ENCODE measurements at places on chromosomes 7 and 10.

DNA sequence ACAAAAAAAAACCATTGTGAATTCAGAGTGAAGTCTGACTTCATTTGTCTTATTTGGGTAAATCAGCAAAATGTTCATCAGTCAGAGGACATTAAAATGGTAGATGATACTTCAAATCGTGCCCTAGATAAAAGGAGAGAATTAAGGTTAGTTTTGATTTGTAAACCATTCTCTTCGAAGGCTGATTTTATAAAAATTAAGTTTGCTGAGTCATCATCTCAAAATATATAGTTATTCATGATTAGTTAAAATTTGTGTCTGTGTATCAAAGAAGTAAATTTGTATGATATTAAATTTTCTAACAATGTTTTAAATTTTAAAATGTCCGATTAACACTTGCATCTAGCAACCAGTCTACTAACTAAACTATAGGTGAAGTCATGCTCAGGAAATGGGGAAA lies 35.3 kb downstream of the MET start:
- DNase-seq: no peak

DNA sequence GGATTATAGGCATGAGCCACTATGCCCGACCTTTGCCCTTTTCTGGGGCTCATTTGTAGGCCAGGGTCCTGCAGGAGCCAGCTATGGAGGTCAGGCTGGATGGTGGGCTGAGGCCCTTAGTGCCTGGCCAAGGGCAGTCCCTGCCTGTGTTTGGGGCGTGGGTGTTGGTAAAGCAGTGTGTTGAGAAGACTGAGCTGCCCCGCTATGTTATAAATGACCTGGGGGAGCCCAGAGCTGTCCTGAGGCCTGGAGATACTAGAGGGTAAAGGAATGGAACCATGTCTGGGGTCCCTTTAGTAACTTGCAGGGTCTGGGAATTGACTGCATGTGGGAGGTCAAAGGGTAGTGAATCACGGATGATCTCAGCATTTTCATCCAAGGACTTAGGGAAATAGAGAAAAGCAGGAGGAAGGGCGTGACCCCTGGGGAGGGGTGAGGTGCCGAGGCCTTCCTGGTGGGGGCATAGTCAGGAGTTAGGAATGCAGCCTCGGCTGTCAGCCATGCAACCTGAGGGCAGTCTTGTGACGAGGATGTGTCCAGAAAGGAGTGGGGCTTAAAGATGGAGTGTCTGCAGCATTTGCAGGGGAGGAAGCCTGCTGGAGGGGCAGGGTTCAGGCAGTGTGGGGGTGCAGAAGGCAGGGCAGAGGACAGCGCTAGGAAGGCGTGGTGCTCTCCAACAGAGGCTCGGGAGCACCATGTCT lies 31.5 kb downstream of the TMEM248 start:
- peak; percentile 75 for DNase-seq

DNA sequence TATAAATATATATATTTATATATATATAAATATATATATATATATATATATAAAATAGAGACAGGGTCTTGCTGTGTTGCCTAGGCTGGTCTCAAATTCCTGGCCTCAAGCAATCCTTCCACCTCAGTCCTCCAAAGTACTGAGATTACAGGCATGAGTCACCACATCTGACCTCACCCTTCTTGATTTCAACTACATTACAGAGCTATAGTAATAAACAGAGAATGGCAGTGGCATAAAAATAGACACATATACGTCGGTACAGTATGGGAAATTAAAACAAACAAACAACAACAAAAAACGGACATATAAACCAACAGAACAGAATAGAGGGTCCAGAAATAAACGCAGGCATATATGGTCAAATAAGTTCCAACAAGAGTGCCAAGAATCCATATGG lies 77.6 kb upstream of the PPP1R3A start:
- no peak for DNase-seq

GRCh38 chr7:27523321-27523720 lies 139.4 kb downstream of the HIBADH start:
- no peak for DNase-seq

DNA sequence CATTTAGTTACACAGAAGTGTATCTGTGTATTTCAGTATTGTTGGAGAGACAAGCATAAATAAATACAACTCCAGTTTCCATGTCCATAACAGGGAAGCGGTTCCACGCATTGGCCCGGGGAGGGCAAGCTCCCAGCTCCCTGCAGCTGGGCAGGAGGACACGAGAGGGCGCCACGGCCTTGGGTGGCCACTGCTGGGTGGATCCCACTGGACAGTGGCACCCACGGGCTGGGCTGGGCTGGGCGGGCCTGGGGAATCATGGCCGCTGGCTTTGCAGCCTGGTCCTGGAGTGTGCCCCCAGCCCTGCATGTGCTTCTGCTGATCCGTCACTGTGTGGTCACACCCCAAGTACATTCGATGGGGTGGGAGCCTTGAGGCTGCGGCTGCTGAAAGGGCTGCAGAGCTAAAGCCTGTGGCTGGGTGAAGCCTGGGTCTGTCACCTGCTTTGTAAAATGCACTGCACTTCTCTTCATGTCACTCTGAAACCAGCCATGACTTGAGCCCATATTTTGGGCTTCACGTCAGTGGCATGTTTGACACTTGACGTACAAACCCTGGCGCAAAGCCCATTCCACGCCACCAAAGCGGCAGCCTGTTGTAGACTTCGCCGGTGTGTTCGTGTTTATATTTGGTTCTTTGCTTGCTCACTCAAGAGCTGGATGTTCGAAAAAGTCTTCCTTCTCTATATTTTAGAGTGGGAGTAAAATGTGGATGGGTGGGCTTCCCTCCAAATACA lies 27.5 kb downstream of the LRRC27 start:
- no peak for DNase-seq

DNA sequence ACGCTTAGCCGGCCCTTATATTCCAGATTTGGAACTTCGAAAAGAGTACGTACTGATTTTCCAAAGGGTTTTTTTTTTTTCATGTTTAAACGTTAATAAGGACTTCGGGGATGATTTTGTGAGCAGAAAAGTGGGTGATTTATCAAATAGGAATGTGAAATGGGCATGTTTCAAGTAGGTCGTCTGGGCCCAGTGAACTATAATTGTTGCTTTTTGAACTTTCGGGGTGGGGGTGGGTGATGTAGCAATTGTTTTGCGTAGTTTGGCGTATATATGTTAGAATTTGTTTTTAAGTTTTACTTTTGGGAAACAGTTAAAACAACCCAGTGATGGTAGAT lies 299 bp upstream of the PBLD start:
- no peak for DNase-seq

GRCh38 chr10:14798636-14799035 lies 23.9 kb upstream of the FAM107B start:
- DNase-seq: peak; percentile 92
